ENCODE measurements at places on chromosomes 16 and 17. TPM values are rescaled to one million over a fixed set of nuclear protein-coding genes. Genes with fewer than 3 reads are reported as not detected.

GPRC5B gene
- 35.6 TPM for total RNA-seq

NUPR1 gene
- total RNA-seq, result 16.1 TPM

METTL23 gene
- total RNA-seq, result 56.4 TPM

FA2H gene
- total RNA-seq, result 33.6 TPM

SGCA gene
- 2.9 TPM for total RNA-seq

NPIPB9 gene
- 1.7 TPM for total RNA-seq
